Omental fat pad (tissue), 4 donors: ENCODE measurements at places on chromosomes 1 and 21.

DNA sequence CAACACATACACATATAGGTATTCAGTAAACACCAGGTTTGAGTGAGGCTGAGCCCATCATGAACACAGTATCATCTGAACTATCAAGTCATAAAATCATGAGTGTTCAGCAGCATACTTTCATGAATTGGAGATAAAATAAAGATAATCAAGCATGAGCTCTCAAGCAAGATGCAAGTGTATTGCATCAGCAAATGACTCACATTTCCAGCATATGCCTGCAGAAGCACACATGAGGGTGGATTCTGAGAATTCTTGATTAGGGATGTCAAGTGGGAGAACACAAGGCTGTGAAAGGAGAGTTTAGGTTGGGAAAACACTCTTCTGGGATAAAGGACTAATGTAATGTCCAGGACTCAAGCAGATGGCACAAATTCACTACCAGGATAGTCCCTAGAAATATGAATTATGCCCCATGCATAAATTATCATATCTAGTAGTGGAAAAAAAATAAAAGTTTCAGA is 299.2 kb downstream of the SRGAP2C start:
- DNase-seq: no peak

DNA sequence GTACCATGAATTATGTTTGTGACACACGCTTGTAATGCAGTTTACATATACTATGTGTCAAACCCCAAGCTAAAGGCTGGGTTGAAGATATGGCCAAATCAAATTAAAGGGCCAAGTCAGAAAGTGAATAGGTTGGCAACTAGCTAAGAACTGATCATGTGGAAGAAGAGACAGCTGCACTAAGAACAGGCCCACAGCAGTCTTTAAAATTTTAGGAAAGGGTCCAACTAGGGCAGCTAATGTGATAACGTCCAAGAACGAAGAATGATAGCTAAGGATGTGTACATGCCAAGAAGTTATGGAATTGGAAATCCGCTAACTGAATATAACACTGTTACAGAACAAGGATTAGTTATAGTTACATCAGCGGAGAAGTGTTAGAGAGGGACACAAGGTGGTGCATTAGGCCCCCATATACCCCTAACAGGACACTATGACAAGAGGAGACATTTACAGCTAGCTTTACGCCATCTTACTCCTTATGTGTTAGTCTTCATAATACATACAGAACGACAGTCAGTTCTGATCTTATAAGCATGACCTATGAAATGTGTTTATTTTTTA is 6.5 kb upstream of the RNF2 start:
- DNase-seq: no peak

GRCh38 chr1:96730574-96731298 is 9.2 kb downstream of the PTBP2 start:
- no peak for DNase-seq

DNA sequence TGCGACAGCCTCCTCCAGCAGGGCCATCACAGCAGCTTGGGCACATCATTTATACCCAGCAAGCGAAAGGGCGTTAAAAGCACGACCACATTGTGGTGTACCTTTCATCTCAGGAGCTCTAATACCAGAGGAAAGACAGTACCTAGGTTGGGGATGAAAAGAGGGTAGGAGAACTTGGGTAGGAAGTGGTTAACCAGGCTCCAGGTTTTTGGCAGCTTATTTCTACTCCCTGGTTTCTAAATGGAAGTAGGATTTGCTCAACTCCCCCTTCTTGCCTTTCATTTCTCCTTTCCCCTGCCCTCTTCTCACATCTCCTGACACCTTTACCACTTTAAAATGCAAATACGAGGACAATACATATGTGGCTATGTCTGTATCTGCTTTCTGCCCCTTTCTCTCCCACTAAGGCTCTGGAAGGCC is 30.2 kb downstream of the FAM177B start:
- no peak for DNase-seq
